ENCODE measurements at places on chromosomes 11 and 22.

GRCh38 chr11:75841739-75842138 is 26.7 kb downstream of the UVRAG start:
- no peak for DNase-seq

DNA sequence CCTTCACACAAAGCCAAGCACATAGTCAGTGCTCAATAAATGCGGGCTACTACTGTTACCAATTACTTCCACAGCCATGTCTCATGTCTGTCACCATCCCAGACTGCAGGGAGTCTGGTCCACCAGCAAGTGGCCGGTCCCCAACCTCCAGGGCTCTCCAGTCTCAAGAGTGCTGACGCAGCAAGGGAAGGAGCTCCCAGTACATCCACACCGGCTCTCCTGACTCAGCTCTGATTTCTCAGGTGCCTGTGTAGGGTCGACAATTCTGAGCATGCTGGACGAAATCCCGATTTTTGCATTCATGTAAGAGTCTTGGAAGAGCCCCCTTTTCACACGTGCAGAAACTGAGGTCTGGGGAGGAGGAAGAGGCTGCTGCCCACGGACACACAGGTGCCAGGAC is 10.3 kb upstream of the NEFH start:
- no peak for DNase-seq

GRCh38 chr11:58070585-58070984 is 39.8 kb downstream of the OR6Q1 start:
- no peak for DNase-seq

DNA sequence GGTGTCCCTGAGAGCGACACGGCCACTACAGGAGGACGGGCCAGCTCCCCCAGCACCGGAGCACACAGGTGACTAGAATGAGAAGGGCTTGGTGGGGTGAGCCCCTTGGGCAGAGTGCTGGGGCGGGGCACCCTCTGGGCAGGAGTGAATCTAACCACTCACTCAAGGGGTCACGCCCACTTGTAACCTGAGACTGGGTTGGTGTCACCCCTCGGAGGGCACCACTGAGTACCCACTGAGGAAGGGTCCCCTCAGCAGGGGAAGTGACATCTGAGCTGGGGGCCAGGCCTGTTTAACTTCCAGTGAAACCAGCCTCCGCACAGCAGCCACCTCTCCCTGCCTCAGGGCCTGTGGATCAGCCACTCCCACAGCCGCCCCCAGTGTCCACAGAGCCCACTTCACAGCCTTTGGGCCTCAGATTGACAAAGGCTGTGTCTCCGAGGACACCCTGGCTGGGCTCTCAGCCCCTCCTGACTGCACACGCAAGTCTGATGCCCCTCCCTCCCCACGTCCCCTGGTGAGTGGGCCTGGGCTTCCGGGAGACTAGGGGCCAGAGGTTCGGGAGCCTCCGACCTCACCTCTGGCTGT is 5.6 kb downstream of the GATD1 start:
- no peak for DNase-seq

DNA sequence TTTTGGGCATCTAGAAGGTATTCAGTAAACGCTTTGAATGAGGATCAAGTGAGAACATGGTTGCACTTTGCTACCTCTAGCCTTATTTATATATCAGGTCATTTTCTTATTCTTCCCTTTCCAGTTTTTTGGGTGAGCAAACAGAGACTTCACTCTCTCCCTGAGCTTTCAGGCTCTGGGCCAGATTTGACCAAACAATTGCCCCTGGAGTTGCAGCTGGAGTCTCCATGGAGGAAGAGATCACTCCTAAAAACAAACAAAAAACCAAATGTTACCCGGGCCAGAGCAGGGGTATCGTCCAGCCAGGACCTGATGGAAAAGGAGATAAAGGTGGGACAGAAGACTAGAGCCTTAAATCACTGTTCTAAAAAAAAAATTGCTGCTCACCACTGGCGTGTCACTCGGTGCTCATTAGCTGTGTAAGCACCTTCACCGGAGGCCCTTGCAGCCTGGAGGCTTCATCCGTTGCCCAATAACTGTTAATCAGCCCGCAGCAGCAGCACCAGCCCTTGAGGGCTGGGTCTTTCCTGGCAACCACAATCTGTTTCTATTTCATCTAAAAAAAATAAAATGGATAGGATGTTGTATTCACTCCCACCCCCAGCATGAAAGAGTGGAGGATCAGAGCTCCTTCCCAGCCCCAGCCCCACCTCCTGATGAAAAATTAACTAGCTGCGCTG is 125.0 kb downstream of the PKNOX2 start:
- no peak for DNase-seq
